Natural killer cell treated with Interleukin-12 subunit alpha and Interleukin-12 subunit beta and Interleukin-15 and Interleukin-18, amount 100 ng/mL, for 72 hours (primary cell): ENCODE measurements at places on chromosomes 12 and 14. TPM values are rescaled to one million over a fixed set of nuclear protein-coding genes. Genes with fewer than 3 reads are reported as not detected.

- H3K36me3 ChIP-seq: peaks cover 6% of the 10 kb centered on the region
- no peaks in the 10 kb centered on the region for H3K27me3 ChIP-seq
- peaks cover 3% of the 10 kb centered on the region for H3K4me1 ChIP-seq
- peak overlapping the region; percentile 70 for H3K27ac ChIP-seq
Observed at GRCh38 chr12:119682639-119683252, 14.8 kb downstream of the PRKAB1 start.

Gene GPR132
- 88.3 TPM for total RNA-seq

- no peaks in the 10 kb centered on the region for H3K4me1 ChIP-seq
- H3K4me3 ChIP-seq: no peak overlapping the region
- no peak overlapping the region for H3K27ac ChIP-seq
Observed at GRCh38 chr14:30445852-30446251, 113.1 kb upstream of the G2E3 start.

GRCh38 chr14:66629499-66629898 lies 121.6 kb downstream of the GPHN start:
- DNase-seq: no peak
- H3K36me3 ChIP-seq: no peaks in the 10 kb centered on the region
- H3K27ac ChIP-seq: no peak overlapping the region
- no peaks in the 10 kb centered on the region for H3K27me3 ChIP-seq
- no peaks in the 10 kb centered on the region for H3K4me1 ChIP-seq
- H3K4me3 ChIP-seq: no peak overlapping the region

DNA sequence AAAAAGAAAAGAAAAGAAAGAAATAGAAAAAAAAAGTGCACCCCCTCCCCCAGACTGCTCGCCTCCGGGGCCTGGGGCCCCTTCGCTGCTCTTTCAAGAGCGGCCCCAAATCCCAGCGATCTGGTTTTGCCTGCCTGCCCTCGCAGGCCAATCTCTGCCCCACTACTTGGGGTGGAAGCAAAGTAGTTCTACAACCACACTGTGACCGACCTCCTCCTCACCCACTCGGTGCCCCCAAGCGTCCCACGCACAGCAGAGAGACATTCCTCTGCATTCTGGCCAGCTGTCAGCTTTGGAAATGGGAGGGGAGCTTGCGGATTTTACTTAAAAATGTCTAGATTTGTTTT lies 2.4 kb upstream of the TBX3 start:
- peaks cover 13% of the 10 kb centered on the region for H3K4me1 ChIP-seq
- H3K4me3 ChIP-seq: no peak overlapping the region
- no peak overlapping the region for H3K27ac ChIP-seq
- peaks cover 9% of the 10 kb centered on the region for H3K36me3 ChIP-seq
- no peak for DNase-seq

Gene PPM1H
- total RNA-seq: not detected

DNA sequence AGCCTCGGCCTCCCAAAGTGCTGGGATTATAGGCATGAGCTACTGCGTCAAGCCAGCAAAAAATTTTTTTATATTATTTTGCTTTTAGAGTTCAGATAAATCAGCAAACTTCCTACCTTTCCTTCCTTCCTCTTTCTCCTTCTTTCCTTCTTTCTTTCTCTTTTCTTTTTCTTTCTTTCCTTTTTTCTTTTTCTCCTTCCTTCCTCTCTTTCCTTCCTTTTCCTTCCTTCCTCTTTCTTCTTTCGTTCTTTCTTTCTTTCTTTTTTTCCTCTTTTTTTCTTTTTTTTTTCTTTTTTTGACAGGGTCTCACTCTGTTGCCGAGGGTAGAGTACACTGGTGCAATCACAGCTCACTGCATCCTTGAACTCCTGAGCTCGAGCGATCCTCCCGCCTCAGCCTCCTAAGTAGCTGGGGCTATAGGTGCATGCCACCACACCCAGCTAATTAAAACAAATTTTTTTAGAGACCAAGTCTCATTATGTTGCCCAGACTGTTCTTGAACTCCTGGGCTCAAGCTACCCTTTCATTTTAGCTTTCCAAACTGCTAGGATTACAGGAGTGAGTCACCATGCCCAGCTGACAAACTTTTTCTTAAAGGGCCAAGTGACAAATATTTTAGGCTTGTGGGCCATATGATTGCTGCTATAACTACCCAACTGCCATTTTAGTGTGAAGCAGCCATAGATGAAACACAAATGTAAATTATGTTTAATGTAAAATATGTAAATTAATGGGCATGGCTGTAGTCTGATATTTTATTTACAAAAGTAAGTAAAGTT lies 7.1 kb upstream of the WASHC4 start:
- H3K27me3 ChIP-seq: peaks cover 55% of the 10 kb centered on the region
- no peak overlapping the region for H3K27ac ChIP-seq
- peaks cover 11% of the 10 kb centered on the region for H3K36me3 ChIP-seq
- DNase-seq: no peak
- no peak overlapping the region for H3K4me3 ChIP-seq

- no peak within 1 kb of the TSS for H3K27ac ChIP-seq
- H3K4me3 ChIP-seq: peak within 1 kb of the TSS; percentile 85
- H3K4me1 ChIP-seq: peaks cover 15% of the 10 kb centered on the region
- H3K27me3 ChIP-seq: peaks cover 22% of the 10 kb centered on the region
- H3K36me3 ChIP-seq: no peaks in the 10 kb centered on the region
Observed at GRCh38 chr12:79690638-79691510, at the start of gene PAWR. Gene PAWR (minus strand): TSS chr12:79690964. CDS start chr12:79690244, 720 bp downstream.

Gene C12orf50
- total RNA-seq: not detected

DNA sequence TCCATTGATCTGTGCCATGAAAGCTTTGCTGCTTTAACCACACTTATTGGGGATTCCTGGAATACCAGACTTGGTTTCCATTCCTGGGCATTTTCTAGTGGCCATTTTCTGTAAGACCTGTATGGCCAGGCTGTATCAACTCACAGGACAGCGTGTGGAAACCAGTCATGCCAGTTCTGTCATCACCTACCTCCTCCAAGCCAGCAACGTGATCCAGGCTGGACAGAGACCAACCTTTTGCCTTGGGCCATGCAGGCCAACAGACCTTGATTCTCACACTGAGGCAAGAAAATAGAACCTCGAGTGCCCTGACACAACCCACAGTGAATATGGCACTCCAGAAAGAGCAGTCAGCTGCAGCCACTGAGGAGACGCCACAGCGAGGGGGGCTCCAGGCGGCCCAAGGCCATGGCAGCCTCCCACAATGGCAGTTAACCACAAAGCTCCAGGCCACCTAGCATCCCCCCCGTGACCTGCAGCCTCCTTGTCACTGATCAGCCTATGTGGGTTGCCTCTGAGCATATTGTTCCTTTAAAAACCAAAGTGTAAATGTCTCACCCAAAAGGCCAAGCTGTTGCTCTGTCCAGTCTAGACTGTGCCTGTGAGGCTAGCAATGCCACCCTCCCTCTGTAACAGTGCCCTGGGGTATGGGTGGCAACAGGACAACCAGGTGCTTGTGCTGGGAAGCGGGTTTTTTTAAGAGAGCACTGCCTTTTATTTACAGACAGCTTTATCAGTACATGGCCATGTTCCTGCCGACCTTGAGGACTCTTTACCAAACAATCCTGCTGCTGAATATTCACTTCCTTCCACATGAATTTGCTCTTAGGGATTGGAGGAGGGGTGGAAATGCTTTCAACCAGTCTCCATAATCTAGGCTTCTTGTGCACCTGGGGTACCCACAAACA lies 168.7 kb upstream of the HIF1A start:
- H3K4me1 ChIP-seq: peaks cover 88% of the 10 kb centered on the region
- peak; percentile 70 for DNase-seq
- H3K36me3 ChIP-seq: peaks cover 50% of the 10 kb centered on the region
- peak overlapping the region; percentile 100 for H3K27ac ChIP-seq
- no peaks in the 10 kb centered on the region for H3K27me3 ChIP-seq

DNA sequence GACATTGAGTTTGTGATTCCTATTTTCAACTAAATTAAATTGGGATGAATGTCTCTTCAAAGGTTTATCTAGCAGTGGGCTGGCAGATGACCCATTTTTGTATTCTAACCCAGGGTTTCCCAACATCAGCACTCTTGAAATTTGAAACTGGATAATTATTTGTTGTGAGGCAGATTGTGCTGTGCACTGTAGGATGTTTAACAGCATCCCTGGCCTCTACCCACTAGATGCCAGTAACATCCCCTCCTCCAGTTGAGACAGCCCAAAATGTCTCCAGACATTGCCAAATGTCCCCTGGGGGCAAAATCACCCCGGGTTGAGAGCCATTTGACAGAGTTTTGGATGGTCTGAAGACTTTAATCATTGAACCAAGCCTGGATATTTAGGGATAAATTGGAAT lies 11.1 kb downstream of the DAAM1 start:
- H3K27ac ChIP-seq: no peak overlapping the region
- peaks cover 17% of the 10 kb centered on the region for H3K4me1 ChIP-seq
- no peak for DNase-seq
- H3K27me3 ChIP-seq: no peaks in the 10 kb centered on the region

DNA sequence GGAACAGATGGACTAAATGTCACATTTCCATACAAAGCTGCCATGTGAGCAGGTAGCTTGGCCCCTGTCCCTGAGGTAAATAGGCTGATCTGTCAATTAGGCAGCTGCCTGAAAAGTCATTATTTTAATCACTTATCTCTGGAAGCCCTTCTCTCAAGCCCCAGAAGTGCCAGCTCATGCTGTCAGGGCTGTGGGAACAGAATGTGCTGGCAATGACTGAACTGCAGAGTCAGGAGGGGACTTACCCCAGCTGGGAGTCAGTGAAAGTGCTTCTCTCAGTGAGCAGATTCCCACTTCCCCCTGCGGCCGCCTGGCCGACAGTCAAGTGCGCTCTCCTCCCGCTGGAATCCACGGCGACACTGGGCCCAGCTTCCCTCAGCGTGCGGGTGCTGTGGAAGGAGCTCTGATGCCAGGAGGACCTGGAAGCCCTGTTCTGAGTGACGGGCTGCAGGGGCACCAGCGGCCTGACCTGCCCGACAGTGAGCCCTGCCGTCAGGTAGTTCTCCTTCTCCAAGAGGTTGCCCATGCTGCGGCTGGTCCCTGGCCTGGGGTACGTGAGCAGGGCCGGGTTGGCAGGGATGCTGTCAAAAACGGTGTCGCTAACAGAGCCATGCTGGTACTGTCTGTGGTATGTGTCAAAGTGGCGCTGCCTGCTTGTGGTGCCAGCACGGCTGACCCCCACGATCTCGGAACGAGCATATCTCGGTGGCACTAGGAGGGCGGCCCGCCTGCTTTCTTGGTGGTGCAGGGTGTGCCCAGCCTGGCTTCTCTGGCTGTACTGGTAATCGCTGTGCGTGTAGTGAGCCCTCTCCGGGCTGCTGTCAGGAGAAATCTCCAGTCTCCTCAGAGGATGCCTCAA lies 18.7 kb downstream of the PKP2 start:
- H3K27ac ChIP-seq: no peak overlapping the region
- no peak overlapping the region for H3K4me3 ChIP-seq
- no peaks in the 10 kb centered on the region for H3K36me3 ChIP-seq
- H3K4me1 ChIP-seq: no peaks in the 10 kb centered on the region

GRCh38 chr12:114395755-114396152 lies 10.2 kb downstream of the TBX5 start:
- H3K27ac ChIP-seq: no peak overlapping the region
- no peak for DNase-seq
- H3K27me3 ChIP-seq: peaks cover 70% of the 10 kb centered on the region
- no peak overlapping the region for H3K4me3 ChIP-seq

- no peaks in the 10 kb centered on the region for H3K36me3 ChIP-seq
- peaks cover 9% of the 10 kb centered on the region for H3K27me3 ChIP-seq
- H3K4me3 ChIP-seq: no peak overlapping the region
Observed at GRCh38 chr14:24816011-24816928, 182.3 kb upstream of the GZMB start.

DNA sequence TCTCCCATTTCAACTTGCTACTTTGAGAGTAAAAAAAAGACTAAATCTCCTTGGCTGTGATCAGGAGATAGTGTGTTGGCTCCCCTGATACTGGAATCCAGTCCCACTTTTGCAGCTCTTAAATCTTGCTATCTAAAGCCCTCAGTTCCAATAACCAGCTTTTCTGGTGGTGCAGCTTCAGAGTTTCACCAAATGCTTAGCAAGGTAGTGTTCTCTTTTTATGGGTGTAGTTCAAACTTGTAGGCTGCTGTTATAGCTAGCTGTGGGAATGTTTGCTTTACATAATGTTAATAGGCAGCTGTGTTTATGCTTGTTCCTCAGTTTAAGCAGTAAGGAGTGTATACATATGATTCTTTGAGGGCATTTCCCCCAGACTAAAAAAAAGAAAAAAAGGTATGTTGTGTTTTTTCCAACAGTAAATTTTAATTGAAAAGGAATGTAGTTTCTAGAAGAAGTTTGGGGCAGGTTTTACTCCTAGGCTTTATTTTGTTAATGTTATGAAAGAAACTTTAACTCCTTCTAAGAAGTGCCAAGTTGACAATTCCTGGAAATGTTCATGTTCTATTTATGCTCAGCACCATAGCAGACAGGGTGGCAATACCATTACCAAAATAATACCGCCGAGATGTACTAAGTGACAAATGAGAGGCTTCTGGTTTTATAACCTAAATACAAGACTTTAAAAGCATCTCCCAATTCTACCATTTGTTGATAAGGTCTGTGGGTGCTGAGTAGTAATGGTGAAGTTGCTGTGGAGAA lies 12.1 kb downstream of the CRADD start:
- H3K4me1 ChIP-seq: peaks cover 24% of the 10 kb centered on the region
- H3K27me3 ChIP-seq: no peaks in the 10 kb centered on the region
- peaks cover 7% of the 10 kb centered on the region for H3K36me3 ChIP-seq
- no peak for DNase-seq

Gene FOXA1
- total RNA-seq: not detected

DNA sequence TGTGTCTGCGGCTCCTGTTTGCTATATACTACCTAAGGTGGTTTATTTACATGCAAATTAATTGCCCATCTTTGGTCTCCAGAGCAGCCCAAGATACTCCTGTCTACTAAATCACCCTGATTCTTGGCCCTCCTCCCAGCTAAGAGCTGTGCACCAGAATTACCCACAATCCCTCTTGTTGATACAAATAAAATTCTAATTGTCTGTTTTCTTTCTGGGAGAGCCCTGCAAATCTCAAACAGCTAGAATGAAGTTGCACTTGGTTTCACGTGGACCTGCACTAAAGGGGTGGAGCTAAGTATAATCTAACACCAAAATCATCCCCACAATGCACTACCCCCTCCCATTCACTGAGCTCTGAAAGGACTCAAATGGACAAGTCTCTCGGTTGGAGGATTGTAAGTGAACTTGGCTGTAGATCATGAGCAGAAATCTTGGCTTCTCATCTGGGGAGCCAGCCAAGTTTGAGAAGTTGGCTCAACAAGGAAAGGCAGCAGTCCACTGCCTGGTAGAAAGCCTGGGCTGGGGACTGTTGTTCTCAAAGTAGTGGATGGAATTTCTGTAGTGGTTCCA lies 6.6 kb downstream of the MAX start:
- peaks cover 30% of the 10 kb centered on the region for H3K36me3 ChIP-seq
- peak overlapping the region; percentile 60 for H3K4me3 ChIP-seq
- H3K27ac ChIP-seq: peak overlapping the region; percentile 64
- no peaks in the 10 kb centered on the region for H3K27me3 ChIP-seq
- H3K4me1 ChIP-seq: peaks cover 75% of the 10 kb centered on the region

- DNase-seq: no peak
- H3K27ac ChIP-seq: no peak overlapping the region
- H3K36me3 ChIP-seq: peaks cover under 1% of the 10 kb centered on the region
- no peaks in the 10 kb centered on the region for H3K4me1 ChIP-seq
- H3K27me3 ChIP-seq: peaks cover 21% of the 10 kb centered on the region
Observed at GRCh38 chr12:106048676-106049075, 90.1 kb downstream of the NUAK1 start.

Gene RIMBP2
- not detected for total RNA-seq

Gene TESPA1
- total RNA-seq: 45.9 TPM
